Activated CD4-positive, alpha-beta T cell treated with anti-CD3 and anti-CD28 coated beads, Interleukin-2, amount 10 ng/mL, durations not matched to agents 24 days and 14 days (primary cell): ENCODE measurements at places on chromosomes 6 and 20. TPM values are rescaled to one million over a fixed set of nuclear protein-coding genes. Genes with fewer than 3 reads are reported as not detected.

DNA sequence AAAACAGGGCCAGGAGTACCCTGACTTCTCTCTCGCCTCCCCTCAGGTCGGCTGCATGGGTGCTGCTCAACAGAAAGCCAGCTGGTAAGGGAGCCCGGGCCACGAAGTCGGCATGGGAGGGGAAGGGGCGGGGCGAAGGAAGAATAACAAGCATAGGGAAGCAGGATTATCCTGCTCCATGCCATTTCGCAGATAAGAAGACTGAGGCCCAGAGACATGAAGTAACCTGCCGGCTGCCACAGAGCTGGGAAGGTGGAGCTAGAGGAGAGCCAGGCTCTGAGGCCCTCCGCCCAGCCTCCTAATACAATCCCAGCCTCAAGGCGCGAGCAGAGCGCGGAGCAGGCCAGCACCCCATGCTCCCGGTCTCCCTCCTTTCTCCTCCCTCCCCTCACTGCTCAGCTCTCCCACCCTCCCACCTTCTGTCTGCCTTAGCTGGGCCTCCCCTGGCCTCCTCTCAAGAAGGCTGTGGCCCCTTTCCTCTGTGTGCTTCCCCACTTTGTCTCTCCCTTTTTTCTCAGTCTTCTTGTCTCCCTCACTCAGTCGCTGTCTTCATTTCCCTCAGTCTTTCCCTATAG lies 13.2 kb upstream of the HMGA1 start:
- peak; percentile 60 for DNase-seq
- H3K4me3 ChIP-seq = peak overlapping the region; percentile 67
- peaks cover 28% of the 10 kb centered on the region for H3K4me1 ChIP-seq
- peak overlapping the region; percentile 77 for H3K27ac ChIP-seq
- H3K36me3 ChIP-seq = no peaks in the 10 kb centered on the region

DNA sequence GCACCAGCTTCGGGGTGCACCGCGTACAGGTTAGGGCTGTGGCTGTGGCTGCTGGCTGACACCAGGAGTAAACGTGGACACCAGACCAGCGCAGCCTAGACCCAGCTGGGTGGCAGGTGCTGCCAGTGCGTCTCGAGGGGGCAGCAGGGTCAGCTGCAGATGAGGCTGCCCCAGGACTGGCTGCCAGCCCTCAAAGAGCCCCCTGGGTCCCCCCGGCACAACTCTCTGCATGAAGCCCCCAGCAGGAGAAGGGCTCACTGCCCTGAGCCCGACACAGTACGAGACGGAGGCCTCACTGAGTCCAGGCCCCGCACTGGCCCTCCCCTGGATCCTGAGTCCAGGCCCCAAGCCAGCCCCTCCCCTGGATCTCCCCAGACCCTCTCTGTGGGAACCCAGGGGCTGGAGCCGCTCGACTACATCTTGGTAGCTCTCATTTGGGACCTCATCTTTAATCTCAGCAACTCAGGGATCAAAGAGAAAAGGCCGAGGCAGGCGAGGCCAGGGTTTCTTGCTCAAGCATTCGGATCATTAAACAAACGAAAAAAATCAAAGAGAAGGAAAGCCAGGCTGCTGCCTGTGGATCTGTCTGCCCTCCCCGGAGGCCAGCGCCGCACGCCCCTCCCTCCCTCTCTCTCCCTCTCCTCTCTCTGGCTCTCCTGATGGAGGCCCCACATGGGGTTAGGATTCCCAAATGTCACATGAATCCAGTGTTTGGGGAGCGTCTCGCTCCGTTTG lies 7.0 kb upstream of the NKAIN4 start:
- peaks cover 18% of the 10 kb centered on the region for H3K27me3 ChIP-seq
- H3K36me3 ChIP-seq = no peaks in the 10 kb centered on the region
- H3K4me3 ChIP-seq = no peak overlapping the region

SLC17A9 gene
- total RNA-seq = 13.0 and 14.0 TPM in 2 replicates

ZNF391 gene
- 0.70 and 0.92 TPM in 2 replicates for total RNA-seq

- H3K4me3 ChIP-seq = no peak overlapping the region
- no peak for DNase-seq
These were observed 99.8 kb downstream of the SNAP25 start for GRCh38 chr20:10318291-10319024.

NINL gene
- 3.0 and 3.5 TPM in 2 replicates for total RNA-seq
